ENCODE measurements at places on chromosomes 13 and 19.

GRCh38 chr13:43846496-43847158, 32.9 kb downstream of the CCDC122 start:
- no peak for DNase-seq

- DNase-seq, result no peak
These were observed 10.0 kb downstream of the MED16 start for GRCh38 chr19:882871-883497.

GRCh38 chr19:15194938-15195337, 5.9 kb downstream of the NOTCH3 start:
- DNase-seq, result no peak

DNA sequence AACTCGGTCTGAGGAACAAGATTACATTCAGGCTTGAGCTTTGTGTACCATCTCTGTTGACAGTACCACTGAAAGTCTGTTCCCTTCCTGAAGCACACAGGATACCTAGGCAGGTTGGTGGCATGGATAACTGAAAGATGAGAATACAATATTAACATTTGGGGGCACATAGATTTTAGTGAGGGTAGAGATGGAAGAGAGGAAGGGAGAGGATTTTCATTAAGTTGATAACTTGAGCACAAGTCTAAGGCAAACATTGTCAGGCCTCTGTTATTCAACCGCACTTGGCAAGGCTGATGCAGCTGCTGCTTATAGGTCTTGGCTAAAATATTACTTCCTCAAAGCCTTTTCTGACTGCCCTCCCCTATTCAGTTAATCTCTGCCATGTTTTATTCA, 10.9 kb downstream of the MIR17HG start:
- DNase-seq, result no peak

- no peak for DNase-seq
These were observed 49.8 kb downstream of the KATNAL1 start for GRCh38 chr13:30257468-30258099.

GRCh38 chr13:90526711-90527110, 820.8 kb upstream of the MIR17HG start:
- DNase-seq, result no peak

DNA sequence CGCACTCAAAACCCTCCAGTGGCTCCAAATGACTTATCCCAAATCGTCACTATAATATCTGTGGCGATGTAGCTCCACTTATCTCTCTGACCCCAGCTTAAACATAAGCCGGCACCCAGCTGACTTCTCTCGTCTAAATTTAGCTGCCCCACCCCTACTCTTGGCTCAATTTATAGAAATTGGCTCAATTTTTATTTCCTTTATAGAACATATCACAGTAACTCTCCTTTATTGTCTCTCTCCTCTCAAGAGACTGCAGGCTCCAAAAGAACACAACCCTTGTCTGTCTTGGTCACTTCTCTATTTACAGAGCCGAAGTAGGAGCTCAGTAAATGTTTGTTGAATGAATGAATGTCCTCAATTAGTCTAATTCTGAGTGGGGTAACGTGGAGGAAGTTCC, 805 bp downstream of the ZNF784 start:
- DNase-seq, result no peak

- no peak for DNase-seq
These were observed 516.5 kb downstream of the FGF9 start for GRCh38 chr13:22187329-22187728.

- no peak for DNase-seq
These were observed 72.8 kb upstream of the PCDH8 start for GRCh38 chr13:52921194-52921593.

DNA sequence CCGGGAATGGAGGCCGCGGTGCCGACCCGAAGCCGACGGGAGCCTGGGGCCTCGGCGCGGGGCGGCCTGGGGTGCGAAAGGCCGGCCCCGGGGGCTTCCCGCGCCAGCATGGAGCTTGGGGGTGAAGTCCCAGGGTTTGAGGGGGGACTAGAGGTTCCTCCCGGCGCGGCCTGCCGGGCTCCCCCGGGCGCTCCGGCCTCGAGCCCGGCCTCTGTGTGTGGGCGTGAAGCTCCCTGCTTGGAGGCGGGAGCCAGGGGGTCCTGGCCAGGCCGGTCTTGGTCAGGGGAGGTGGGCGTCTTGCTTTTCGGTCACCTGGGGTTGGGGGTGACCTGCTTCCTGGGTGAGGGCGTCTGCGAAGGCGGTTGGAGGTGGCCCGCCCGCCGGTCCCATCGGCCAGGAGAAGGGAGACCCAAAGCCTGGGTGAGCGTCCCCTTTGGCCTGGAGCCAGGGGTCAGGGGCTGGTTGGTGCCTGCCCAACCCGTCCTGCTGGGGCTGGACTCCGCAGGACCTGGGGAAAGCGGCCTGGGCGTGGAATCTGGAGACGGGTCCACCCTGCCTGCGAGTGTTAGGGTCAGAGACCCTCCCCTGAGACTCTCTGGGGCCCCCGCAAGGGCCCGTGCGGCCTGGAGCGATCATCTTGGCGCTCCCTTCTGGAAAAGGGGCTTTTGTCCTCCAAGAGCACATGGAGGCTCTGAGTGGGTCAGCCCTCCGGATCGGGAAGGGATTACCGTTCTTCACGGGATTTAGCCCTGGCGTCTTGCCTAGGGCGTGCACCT, 535 bp downstream of the BSG start:
- DNase-seq, result peak; percentile 81

GRCh38 chr13:74743992-74744391, 609.8 kb upstream of the KLF12 start:
- peak; percentile 30 for DNase-seq

DNA sequence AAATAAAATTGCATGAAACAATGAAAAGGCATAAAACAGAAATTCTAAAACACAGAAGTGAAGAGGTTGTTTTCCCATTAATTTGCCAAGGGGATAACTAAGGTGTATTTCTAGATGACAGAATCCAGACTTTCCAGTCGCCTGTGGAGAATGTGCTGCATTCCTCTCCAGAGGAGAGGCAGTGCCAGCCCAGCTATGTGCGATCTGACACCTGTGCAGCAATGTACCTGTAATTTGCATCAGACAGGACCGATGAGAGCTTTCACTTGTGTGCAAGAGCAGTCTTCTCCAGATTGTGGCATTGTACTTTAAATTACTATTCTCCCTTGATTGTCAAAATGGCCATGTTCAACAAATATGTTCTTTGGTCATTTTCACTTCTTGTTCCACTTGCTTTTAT, 1037.9 kb downstream of the EFNB2 start:
- DNase-seq, result no peak

DNA sequence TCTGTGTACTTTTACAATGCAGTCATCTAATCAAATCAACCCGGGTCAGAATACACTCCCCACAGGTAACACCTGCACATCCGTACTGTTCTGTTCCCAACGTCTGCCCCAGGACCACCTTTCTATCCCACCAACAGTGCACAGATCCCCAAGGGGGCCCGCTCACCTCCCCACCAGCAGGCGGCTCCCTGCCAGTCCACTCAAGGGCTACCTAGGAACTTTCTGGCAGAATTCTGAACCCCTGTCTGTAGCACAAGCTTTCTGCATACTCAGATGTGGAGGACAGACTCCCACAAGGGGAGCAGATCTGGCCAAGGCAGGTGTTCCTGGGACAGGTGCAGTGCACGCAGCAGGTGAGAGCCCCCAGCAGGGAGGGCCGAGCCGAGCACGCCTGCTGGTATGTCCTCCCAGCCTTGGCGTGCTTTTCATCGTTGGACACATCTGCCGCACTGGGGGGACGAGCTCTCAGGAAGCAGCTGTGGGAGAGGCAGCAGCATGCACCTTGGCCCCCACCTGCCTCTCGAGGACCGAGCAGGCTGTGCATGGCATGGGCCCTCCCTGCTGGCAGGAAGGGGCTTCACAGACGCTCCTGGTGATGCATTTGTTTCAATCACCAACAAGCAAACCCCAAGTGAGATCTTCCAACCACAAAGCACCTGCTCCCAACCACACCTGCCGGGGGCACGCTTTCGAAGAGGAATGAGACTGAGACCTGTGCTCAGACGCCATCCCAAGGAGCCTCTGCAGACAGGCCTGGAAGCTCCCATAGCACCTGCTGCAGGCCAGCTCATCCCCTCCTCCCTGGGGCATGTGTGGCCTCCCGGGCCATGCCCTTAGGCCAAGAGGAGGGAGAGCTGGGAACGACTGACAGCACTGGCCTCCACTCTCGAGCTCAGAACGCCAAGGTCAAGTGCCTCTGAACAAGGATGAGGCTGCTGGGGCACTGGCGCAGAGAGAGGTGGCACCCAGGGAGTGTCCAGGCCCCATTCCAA, 35.9 kb downstream of the RAB20 start:
- no peak for DNase-seq

All from WERI-Rb-1 (cell line).